Fibroblast of skin of left biceps (primary cell): ENCODE measurements at places on chromosomes 13 and 19.

GRCh38 chr13:95146486-95146885 lies 154.8 kb downstream of the ABCC4 start:
- no peak for DNase-seq

- DNase-seq: no peak
Observed at GRCh38 chr13:77810430-77810829, 108.2 kb downstream of the EDNRB start.

DNA sequence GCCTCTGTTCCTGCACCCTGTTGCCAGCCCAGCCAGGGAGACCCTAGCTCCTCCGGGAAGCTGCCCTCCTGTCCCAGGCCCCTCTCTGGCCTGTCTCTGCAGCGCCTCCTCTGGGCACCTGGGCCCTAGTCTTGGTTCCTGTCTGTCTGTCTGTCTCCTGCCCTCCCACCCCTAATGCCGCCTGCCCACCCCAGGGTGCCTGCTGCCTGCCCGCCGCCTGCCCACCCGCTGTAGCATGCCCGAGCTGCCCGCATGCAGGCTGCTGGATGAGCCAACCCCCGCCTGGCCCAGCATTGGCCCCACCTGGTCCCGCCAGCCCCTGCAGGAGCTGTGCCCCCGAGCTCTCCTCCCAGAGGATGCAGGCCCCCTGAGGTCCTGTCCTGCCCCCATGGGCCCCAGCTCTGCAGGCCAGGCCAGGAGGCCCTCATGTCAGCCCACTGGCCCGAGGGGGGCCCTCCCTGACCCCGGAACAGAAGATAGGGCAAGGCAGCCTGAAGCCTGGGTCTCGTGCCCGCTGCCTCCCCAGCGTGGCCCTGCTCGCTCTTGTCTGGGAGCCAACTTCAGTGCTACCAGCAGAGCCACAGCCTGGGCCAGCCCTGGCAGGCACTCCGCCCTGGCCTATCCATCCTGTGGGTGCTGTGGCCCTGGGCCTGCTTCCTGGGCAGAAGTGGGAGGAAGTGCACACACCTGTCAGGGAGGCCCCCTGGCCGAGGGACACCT lies 5.2 kb downstream of the MAP2K7 start:
- no peak for DNase-seq

GRCh38 chr19:14135985-14136508 lies 342 bp downstream of the ASF1B start:
- no peak for DNase-seq

GRCh38 chr13:98520674-98521449 lies 56.0 kb downstream of the STK24 start:
- no peak for DNase-seq

GRCh38 chr13:28568286-28568685 lies 73.4 kb upstream of the FLT1 start:
- DNase-seq: no peak

- DNase-seq: no peak
Observed at GRCh38 chr19:49872245-49873128, 4.7 kb downstream of the AKT1S1 start.

DNA sequence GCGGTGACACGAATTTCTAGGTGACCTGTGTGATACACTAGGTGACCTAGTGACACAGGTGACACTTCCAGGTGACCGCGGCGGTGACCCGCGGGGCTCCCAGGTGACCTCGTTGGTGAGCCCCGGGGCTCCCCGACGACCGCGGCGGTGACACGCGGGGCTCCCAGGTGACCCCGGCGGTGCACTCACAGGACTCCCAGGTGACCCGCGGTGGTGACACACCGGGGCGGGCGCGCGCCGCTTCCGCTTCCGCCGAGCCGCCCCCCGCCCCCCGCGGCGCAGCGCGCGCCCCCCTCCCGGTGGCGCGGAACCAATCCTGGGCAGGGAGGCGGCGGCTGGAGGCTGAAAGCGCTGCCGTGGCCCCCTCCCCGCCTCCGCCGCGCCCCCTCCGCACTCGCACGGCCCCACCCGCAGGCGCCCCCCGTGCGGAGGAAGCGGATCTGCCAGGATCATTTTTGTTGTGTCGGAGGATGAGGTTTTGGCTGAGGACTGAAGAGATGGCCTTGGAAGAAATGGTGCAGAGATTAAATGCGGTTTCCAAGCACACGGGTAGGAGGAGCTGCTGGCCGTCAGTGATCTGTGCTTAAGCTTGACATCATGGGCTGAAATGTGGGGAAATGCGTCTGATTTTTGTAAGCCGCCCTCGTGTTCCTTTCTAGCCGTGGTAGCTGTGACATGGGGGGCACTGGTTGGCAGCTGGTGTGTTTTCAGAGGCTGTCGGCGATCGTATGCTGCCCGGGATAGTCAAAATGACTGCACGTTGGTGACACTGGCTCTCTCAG lies at the start of gene MCF2L:
TSS of gene MCF2L (plus strand) at position 305 of the 782 bp plus-strand sequence. CDS start at position 471, 166 bp downstream.
- no peak for DNase-seq

GRCh38 chr19:45311621-45312020 lies 11.1 kb downstream of the CKM start:
- DNase-seq: no peak

DNA sequence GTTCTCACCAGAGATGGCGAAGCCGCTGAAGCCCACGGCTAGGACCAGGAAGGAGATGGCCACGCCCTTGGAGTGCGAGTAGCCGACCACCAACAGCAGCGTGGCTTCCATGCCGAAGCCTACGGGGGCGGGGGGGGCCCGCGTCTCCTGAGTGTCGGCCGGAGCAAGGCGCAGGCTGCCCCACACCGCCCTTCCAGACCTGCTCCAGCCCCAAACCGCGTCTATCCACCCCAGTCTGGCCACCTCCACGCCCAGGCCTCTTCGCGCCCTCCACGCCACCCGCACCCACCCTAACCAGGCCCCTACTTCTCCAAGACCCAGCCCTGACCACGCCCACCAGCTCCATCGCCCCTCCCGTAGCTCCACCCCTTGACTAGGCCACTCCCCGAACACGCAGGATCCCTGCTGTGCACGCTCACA lies 6.2 kb downstream of the GFY start:
- no peak for DNase-seq

GRCh38 chr13:48580185-48580803 lies 47.4 kb upstream of the RCBTB2 start:
- peak; percentile 21 for DNase-seq

DNA sequence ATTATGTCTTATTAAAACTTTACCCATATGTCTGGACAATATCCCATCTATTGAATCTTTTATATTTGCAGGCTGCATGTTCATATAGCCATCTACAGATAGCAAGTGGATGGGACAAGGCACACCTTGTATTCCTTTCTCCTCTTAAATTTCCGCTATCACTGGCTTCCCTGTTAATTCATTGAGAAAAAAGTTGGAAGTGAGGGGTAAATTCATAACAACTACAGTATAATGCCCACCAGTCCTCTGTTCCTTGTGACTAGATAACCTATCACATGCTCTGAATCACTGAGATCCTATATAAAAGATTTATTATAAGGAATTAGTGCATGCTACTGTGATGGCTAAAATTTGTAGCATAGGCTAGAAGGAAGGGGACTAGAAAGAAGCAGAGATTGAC lies 1005.8 kb upstream of the ATXN8OS start:
- DNase-seq: no peak

- DNase-seq: no peak
Observed at GRCh38 chr19:7506385-7507328, 9.2 kb upstream of the ZNF358 start.

DNA sequence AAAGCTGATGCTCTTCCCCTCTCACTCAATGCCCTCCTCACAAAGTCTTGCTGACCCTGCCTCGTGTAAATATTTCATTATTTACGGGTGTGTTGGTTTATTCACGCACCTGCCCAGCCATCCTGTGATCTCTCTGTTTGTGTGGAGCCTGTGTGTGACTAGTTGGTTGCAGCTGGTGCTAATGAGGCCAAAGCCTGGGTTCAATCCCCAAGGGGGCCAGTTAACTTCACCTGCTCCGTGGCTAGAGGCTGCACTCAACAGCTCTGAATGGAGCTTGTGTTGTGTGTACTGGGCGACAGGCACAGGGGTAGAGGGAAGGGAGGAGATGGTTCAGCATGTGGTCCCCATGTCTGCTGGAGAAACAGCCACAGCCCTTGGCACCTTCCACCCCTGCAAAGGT lies 109.5 kb downstream of the DNAJC15 start:
- no peak for DNase-seq

DNA sequence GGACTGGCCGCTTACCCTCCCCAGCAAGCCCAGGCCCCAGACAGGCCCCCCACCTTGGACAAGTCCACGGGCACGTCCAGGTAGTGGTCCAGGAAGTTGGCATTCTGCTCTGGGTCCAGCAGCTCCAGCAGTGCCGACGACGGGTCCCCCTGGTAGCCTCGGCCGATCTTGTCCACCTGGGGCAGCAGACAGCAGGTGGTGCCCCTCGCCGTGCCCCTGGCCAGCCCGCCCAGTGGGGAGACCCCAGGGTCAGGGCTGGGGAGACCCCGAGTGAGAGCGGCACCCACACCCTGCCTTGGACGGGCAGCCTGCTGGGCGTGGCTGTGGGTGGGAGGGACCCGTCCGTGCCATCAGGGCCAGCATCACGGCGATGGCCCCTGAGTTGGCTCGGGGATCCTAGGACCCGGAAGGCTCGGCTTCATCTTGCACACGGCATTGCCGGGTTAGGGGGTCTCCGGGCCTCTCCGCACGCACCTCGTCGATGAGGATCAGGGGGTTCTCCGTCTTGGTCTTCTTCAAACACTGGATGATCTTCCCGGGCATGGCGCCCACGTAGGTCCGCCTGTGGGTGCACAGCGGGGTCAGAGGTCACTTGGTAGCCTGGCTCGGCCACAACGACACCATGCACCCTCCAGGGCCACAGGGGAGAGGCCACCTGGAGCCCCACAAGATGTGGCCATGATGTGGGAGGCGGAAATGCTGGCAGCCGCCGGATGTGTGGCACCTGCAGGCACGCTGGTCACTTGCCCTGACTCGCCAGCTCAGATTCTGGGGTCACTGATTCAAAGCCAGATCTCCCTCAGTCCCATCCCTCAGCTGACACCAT lies 6.3 kb downstream of the RPL36 start:
- DNase-seq: no peak
